ENCODE measurements at places on chromosomes 2 and 18.

- no peak for DNase-seq
These were observed 36.1 kb downstream of the BCL2 start for GRCh38 chr18:63283305-63284094.

- no peak for DNase-seq
These were observed 58.0 kb downstream of the SLC40A1 start for GRCh38 chr2:189522435-189523151.

GRCh38 chr2:38037757-38038621, 38.0 kb downstream of the CYP1B1 start:
- no peak for DNase-seq

- DNase-seq: no peak
These were observed 24.4 kb downstream of the EMILIN2 start for GRCh38 chr18:2871111-2871720.

- no peak for DNase-seq
These were observed 349.4 kb upstream of the SPRED2 start for GRCh38 chr2:65781756-65782155.

- no peak for DNase-seq
These were observed 59.0 kb upstream of the UPP2 start for GRCh38 chr2:158042666-158043065.

DNA sequence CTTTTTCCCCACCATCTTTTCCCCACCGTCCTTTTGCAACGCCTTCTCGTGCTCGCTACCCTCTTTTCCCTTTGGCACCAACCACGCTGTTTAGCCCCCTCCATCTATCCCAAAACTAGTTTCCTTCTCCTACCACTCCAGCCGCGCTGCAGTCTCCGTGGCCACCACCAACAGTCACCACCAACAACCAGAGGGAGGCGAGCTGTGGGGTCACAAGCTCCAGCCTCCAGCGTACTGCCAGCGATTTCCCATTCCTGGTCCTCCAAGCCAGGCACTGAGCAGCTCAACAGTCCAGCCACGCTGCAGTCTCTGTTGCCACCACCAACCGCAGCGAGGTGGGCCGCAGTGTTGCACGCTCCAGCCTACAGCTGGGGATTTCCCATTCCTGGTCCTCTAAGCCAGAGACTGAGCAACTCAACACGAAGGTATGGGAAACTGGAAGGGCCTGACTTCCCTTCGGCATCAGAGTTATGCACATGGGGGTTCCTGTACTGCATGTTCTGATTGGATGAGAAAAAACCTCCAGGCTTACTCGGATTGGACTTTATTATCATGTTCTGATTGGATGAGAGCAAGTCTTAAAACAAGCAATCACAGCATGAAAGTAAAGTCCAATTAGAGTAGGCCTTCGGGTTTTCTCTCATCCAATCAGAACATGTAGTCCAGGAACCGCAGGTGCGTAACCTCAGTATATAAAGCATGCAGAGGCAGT, 42.3 kb upstream of the IMP4 start:
- DNase-seq: no peak

Measured in NCI-H187 (cell line).